Right lung (tissue), 10 donors: ENCODE measurements at places on chromosomes 13 and 19. TPM values are rescaled to one million over a fixed set of nuclear protein-coding genes. Genes with fewer than 3 reads are reported as not detected.

NOTCH3 gene
- polyA plus RNA-seq = 127 TPM

CADM4 gene
- 25.8 TPM for polyA plus RNA-seq

AMER2 gene
- polyA plus RNA-seq = 0.36 TPM

- peak; percentile 97 for DNase-seq
Observed at GRCh38 chr19:9792206-9793070, 23.9 kb upstream of the ZNF846 start.

DNA sequence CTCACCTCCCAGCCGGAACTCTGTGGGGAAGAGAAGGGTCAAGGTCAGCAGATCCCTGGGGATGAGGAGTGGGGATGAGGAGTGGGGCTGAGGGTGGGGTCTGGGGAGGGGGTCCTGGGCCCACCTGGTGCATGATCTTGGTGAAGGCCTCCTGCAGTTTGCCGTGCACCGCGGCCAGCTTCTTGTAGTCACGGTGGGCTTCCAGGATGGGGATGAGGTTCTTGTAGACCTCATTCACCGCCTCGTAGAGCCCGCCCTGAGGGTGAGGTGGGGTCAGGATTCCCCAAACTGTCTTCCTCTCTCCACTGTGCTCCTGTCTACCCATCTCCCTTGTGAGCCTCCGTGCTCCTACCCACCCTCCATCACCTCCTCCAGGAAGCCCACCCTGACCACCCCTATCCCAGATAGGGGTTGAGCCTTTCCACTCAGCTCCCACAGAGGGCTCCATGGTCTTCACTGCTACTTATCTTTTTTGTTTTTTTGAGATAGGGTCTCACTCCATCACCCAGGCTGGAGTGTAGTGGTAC is 6.8 kb upstream of the KANK2 start:
- DNase-seq = no peak

- DNase-seq = no peak
Observed at GRCh38 chr13:38180670-38181069, 169.0 kb upstream of the UFM1 start.
